GM04504 (cell line): ENCODE measurements at places on chromosomes 5 and 9.

DNA sequence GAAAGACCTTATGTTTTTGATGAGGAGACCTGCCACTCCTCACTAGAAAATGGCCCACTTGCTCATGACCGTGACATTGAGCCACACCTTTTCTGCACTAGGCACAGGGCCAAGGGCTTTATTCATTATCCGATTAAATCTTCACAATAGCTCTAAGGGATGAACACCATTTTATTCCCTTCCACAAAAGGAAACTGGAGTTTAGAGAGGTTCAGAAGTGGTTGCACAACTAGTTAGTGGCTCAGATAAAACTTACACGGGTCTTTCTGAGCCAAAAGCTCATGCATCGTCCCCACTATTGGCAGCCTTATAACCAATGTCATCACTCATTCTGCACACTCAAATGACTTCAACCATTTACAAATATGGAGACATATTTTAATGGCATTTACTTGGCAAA, 39.4 kb downstream of the SUSD1 start:
- no peak for DNase-seq

GRCh38 chr9:130424595-130425454, 19.9 kb upstream of the ASS1 start:
- DNase-seq: no peak

- peak; percentile 57 for DNase-seq
Observed at GRCh38 chr5:113574417-113574816, 60.9 kb downstream of the YTHDC2 start.

DNA sequence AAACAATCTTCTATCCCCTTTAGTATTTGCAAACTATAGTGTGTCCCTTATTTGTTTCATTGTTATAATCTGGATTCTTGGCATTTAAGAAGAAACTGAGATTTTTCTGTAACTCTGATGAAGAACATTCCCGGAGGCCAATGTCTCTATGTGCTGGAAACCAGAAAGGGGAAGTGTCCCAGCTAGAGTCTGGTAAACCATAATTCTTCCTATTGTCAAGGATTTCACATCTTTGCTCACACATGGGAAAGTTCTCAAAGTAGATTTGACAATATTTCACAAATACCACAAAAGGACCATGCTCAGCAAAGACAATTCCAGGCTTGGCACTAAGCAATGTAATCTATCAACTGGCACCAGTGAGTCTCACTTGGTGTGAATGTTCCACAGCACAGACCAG, 146.8 kb downstream of the MUSK start:
- DNase-seq: no peak

DNA sequence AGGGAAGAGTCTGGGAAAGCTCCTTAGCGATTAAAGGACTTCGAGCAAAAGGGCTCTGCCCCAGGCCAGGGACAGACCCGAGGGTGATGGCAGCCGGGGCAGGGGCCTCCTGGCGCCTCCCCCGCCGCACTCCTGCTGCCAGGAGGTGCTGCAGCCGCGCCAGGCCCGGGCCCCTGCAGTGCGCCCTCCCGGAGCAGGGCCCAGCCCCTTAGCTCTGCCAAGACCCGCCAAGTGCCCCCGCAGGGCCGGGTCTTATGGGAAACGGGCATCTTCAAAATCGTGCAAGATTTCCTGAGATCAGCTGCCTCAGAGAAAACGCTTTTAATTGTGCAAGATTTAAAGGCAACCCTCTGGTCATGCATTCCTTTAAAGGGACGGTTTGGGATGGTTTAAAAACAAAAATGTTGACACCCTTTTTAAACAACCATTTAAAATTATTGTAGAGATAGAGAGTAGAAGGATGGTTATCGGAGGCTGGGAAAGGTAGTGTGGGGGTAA, 52.4 kb downstream of the CDC14B start:
- no peak for DNase-seq
